ENCODE measurements at places on chromosomes 2 and 18.

GRCh38 chr2:105400138-105400540 lies 1.3 kb upstream of the FHL2 start:
- no peak for DNase-seq

GRCh38 chr2:241363426-241363825 lies 7.3 kb downstream of the FARP2 start:
- DNase-seq = no peak

GRCh38 chr2:48445091-48445725 lies 84.7 kb upstream of the STON1 start:
- DNase-seq = no peak

- no peak for DNase-seq
Measured at GRCh38 chr2:168633200-168633599, 169.2 kb upstream of the NOSTRIN start.

- no peak for DNase-seq
Measured at GRCh38 chr2:235139956-235140800, 188.4 kb downstream of the SH3BP4 start.

DNA sequence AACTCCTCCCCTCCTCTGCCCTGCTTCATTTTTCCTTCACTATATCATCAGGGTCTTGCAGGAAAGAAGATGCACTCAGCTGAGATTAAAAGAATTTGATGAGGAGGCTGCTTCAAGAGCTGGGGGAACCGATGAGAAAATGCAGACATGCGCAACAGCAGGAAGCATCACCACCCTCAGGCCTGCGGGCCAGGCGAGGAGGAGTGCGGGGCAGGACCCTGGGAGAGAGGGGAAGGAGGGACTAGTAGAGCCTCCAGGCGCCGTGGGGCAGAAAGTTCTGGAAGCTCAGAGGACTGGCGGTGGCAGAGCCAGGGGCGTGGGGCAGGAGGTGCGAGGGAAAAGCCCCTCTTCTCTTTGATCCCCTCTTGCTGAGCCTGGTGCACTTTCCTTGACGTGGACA lies 108.2 kb downstream of the CD226 start:
- DNase-seq = no peak

DNA sequence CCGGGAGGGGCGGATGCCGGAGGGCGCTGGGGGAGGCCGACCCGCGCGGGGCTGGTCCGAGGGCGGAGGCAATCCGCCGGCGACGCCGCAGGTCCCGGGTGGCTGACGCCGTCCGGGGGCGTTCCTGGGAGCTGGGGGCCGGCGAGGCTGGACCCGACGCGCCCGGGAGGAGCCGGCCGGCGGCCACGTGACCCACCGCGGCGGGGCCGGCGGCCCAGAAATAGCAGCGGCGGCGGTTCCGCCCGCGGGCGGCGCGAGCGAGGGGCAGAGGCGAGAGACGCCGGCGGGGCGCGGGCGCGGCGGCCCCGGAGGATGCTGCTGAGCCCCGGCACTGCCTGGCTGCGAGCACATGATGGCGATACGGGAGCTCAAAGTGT lies at the start of gene RAB31:
Gene RAB31 (plus strand): TSS at position 245 of the 377 bp plus-strand sequence. CDS start 105 bp downstream, at position 350.
- peak; percentile 70 for DNase-seq

DNA sequence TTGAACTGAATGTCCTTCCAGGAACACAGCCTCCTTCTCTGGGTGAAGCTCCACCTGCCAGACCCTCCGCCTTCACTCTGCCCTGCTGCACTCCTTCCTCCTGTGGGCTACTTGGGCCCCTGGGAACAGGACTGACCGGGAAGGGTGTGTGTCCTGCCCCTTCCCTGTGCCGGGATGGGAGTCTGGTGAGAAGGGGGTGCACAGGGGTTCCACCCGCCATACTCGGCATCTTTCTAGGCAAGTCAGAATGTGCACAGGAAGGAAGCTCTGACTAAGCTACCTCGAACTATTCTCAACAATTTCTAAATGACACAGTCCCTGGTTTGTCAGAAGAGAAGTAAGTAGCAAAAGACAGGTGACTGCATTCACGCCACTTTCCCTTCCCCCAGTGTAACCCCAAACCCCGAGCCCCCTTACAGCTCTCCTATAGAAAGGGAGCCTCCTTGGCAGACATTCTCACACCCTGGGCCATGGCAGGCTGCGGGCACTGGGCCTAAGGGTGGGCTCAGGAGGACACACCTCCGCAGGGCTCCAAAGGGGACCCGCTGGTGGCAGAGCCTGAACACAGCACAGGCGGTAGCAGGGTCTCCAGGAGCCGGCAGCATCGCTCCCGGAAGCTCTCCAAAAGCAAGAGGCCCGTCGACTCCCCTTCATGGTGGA lies 184.1 kb downstream of the HDAC4 start:
- DNase-seq = no peak

GRCh38 chr2:52084759-52085158 lies 1052.8 kb upstream of the NRXN1 start:
- DNase-seq = no peak

DNA sequence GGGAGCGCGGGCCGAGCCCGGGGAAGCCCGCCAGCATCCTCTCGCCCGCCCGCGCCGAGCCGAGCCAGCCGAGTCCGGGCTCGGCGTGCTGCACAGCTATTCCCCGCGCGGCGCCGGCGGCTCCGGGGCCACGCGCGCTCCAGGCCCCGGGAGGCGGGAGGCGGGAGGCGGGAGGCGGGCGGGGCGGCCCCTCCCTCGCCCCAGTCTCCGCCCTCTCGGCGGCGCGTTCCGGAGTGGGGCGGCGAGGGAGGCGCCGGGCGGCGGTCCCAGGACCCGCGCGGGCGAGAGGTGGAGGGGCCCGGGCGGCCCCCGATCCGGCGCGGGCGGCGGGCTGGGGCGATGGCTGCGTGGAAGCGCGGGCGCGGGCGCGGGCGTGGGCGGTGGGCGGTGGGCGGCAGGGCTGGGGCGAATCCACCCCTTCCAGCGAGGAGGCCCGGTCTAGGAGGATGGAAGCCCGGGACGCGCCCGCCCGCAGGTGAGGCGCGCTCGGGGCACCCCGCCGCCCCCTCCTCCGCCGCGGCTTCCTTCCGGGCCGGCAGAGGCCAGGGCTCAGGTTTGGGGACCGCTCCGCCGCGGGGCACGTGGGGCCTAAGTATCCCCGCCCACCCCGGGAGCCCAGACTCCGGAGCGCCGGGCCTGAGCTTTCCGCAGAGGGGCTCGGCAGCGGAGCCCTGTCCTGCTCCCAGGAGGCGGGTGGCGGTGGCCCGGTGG lies at the start of gene ADCY3:
Gene ADCY3 (minus strand): TSS at position 140 of the 711 bp plus-strand sequence. CDS start 1,250 bp downstream, outside the sequence.
- DNase-seq = peak; percentile 58

DNA sequence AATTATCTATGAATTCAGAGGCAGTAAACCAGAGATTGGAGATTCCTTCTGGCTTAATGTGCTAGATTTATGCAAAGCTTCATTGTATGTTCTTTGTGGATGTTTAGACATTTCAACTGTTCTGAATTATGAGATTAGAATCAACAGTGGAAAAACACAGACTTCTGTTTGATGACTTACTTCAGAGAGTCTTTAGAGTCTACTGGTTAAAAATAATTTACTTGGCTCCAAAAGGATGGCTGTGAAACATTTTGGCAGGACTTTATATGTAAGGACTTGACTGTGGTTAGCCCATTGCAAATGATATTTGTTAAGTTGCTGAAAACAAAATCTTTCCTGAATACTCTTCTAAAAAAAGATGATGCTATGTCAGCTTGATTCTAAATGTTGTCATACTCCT lies 25.5 kb upstream of the LRRC30 start:
- no peak for DNase-seq

- no peak for DNase-seq
Measured at GRCh38 chr2:239157771-239158170, 243.0 kb downstream of the HDAC4 start.

DNA sequence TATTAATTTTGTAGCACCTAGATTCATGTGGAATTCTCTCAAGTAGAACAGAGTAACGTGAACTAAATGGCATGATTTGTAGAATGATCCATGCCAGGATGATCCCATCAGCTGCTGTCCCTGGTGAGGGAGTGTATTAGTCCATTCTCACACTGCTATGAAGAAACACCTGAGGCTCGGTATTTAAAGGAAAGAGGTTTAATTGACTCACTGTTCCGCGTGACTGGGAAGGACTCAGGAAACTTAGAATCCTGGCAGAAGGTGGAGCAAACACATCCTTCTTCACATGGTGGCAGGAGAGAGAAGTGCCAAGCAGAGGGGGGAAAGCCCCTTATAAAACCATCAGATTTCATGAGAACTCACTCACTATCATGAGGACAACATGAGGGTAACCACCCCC lies 312.6 kb downstream of the PTPRM start:
- no peak for DNase-seq

DNA sequence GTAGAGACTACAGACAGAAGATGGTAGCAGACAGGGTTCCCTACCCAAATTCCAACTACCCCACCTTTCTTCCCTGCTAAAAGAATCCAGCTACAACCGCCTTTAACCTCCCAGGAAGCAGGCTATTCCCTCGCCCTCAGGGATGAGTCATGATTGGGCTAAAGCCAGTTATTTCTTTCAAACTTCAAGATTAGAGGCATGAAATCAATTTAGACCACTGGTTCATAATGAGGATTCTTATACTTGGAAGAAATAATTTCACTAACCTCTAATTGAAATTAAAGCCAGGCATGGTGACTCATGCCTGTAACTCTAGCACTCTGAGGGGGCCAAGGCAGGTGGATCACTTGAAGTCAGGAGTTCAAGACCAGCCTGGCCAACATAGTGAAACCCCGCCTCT lies 20.0 kb downstream of the TRIP12 start:
- DNase-seq = no peak

DNA sequence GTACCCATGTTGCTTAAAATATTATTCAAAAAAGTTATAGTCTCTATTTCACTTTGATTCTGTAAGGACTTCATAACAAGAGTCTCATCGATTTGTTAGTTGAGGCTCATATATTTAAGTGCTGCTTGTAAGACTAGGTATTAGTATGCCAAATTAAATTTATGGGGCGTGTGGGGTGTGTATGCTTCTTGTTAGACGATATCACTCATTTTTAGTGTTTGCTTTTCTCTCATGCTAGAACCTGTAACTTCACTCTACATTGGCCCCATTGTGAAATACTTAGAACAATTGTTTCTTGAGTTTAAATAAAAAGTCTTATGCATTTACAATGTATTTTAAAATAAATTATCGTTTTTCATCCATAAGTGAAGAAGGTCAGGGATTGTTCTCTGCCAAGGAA lies 63.6 kb downstream of the CTNNA2 start:
- DNase-seq = peak; percentile 5

DNA sequence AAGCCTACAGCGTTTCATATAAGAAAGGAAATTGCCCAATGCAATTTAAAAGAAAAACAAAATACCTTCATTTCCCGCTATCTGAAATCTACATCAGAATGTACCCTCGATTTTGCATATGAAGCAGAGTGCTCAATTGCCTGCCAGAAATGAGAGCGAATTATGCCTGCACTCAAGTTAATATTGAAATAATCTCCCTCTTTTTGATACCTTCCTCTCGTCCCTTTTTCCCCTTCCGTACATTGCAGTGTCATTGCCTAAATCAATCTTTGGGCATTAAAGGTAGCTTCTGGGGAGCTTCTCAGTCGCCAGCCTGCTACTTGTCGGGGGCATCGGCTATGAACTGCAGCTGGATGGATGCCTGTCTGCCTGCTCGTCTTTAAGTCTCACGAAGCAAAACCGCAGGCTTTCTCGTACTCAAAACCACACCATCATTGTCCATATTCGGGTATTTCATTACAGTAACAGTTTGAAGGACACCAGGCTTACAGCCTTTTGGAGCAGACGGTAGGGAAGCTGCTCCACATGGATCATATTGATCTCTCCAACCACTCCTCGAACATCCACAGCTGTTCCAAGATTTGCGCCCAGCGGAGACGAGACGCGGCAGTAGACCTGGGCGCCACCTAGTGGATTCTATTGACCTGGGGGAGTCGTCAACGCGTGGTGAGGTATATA lies 64.0 kb upstream of the HNRNPA3 start:
- DNase-seq = peak; percentile 64

DNA sequence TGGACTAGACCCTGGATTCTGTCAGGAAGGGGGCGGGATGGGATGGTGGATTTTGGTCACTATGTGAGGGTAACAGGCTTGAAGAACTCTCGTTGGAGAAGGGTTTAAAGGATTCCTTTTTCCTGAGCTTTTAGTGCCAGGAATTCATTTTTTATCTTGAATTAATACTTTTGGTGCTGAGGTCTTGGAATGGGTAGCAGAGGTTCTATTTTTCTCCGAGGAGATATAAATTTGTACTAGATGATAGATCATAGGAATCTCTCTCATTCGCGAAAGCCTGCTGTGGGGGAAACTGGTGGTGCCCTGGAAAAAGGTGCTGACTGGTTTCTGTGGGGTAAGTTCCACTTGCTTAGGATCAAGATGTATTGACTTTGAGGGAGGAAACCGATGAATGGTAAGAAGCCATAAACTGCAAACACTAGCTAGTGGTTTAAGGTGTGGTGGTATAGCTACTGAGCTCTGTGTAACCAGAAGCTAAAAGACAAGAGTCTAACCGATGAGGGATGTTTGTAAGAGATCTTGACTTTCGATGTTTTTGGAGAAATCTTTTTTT lies 706 bp downstream of the AGPS start:
- peak; percentile 39 for DNase-seq

DNA sequence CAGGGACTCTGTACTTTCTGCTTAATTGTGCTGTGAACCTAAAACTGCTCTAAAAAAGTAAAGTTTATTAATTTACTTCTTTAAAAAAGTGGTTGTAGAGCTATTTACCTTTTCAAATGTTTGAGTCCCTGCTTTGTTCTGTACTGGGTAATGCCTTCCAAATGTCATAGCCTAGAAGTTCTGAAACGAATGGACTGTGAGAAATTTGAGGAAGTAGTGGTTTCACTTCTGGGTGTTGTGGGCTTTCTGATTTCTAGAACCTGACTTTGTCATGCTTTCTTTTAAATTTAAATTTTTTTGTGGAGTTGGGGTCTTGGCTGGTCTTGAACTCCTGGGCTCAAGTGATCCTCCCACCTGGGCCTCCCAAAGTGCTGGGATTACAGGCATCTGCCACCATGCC lies 44.6 kb downstream of the SMAD4 start:
- no peak for DNase-seq

GRCh38 chr18:59918320-59918755 lies 18.5 kb downstream of the PMAIP1 start:
- peak; percentile 32 for DNase-seq

GRCh38 chr2:226796012-226796839 lies 3.4 kb downstream of the IRS1 start:
- no peak for DNase-seq

GRCh38 chr2:1927896-1928568 lies 183.7 kb upstream of the PXDN start:
- no peak for DNase-seq

DNA sequence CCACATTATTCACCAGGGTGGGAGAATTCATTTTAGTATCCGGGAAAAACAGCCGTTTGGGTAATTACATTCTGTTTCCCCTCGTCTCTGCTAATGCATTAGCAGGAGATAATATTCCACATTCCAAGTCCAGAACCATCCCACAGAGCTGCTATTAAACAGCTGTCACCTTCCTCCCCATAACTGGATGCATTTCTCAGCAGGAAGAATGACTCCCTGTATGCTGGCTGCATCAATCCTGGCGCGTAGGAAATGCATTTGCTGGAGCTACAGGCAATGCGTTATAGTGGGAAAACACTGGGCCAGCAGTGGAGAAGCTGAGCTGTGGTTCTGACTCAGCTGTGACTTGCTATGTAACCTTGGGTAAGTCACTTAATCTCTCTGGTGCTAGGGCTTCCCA lies 246.0 kb downstream of the CLIP4 start:
- DNase-seq = no peak

- no peak for DNase-seq
Measured at GRCh38 chr2:174780191-174780840, 16.0 kb upstream of the CHRNA1 start.

GRCh38 chr2:149221002-149221401 lies 109.4 kb upstream of the LYPD6 start:
- no peak for DNase-seq

GRCh38 chr2:108929807-108930425 lies 59.1 kb downstream of the EDAR start:
- no peak for DNase-seq

Measured in NCI-H1417 (cell line).